ENCODE measurements at places on chromosomes 5 and 9.

DNA sequence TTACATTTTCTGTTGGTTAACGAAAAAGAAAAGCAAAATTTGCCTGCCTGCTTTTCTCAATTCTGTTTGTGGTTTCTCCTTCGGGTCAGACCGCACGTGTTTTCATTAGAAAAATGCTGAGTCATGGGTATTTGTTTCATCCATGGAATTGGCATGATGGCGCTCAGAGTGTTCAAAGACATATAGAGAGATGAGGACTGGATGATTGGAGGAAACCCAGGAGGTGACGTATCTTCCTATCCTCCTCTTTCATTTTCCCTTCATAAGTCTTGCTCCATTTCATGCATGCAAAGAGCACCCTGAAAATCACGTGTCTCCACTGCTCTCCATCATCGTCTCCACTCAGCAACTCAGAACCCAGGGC lies 353.8 kb upstream of the WWC1 start:
- no peak for DNase-seq

DNA sequence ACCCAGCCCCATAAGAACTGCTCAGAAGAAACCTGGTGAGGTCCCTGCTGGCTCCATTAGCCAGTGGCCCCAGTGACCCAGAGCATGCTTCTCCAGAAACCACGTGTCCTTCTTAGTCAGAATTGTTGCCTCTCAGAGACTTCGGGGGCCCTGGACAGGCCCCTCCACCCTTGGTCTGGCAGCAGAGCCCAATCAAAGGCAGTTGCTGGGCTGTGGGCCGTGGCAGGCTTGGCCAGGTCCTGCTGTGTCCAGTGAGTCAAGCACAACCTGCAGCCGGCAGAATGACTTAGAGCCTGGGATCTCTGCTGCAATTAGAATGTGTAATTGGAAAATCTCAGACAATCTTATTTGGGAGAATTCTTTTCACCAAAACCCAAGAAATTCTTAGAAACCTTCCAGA lies 502.0 kb upstream of the KLF4 start:
- no peak for DNase-seq

- DNase-seq: no peak
These were observed 108.6 kb upstream of the SPOCK1 start for GRCh38 chr5:137607771-137608170.

- peak; percentile 88 for DNase-seq
These were observed 6.2 kb downstream of the MAPKAP1 start for GRCh38 chr9:125700791-125701190.

- DNase-seq: no peak
These were observed 285.6 kb downstream of the FANCC start for GRCh38 chr9:95031711-95032461.

DNA sequence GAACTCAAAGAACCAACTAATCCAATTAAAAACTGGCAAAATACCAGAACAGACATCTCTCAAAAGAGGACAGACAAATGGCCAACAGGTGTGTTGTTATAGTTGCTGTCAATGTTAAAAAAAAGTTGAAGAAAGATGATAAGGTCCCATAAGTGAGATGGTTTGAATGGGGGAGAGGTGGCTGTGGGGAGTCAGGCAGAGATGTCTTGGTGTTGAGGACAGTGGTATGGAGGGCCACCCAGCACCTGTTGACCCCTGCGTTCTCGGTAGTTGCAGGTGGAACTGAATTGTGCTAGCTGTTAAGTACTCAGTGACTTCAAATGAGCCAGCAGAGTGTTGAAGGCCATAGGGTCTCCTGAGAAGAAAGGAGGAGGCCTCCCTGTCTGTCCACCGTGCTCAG lies 55.9 kb upstream of the PITX1 start:
- DNase-seq: no peak

DNA sequence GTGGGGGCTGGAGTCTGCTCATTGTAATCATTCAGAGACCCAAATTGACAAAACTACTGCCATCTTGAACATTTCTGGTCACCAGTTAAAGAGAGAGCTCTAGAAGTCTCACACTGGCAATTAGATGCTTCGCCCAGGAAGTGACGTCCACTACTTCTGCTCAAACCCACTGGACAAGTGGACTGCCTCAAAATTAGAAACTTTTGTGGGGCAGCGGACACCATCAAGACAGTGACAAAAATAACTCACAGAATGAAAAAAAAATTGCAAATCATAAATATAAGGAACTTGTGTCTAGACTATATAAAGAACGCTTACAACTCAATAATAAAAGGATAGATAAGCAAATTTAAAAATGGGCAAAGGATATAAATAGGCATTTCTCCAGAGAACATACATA lies 9.8 kb upstream of the SLC46A2 start:
- no peak for DNase-seq

- no peak for DNase-seq
These were observed 5.7 kb downstream of the C9orf43 start for GRCh38 chr9:113416149-113416721.

- DNase-seq: no peak
These were observed 25.0 kb upstream of the SUSD3 start for GRCh38 chr9:93033531-93033930.

- DNase-seq: no peak
These were observed 129.7 kb upstream of the CHD1 start for GRCh38 chr5:99058466-99058865.

- no peak for DNase-seq
These were observed 111.3 kb downstream of the RXRA start for GRCh38 chr9:134437403-134438194.

Data from RKO (cell line).